Bronchial smooth muscle cell (primary cell): ENCODE measurements at places on chromosomes 7 and 10. TPM values are rescaled to one million over a fixed set of nuclear protein-coding genes. Genes with fewer than 3 reads are reported as not detected.

Gene LRRD1
- total RNA-seq: under 0.01 TPM in 1 of 2 replicates, not detected in the other

Gene RBM48
- 10.2 and 11.7 TPM in 2 replicates for total RNA-seq

Gene SFR1
- total RNA-seq: 2.7 and 7.4 TPM in 2 replicates

Gene HPSE2
- total RNA-seq: not detected in 2 replicates

Gene AASS
- total RNA-seq: 22.4 and 33.1 TPM in 2 replicates

Gene OGA
- 98.1 and 109 TPM in 2 replicates for total RNA-seq

Gene ANXA8L1
- total RNA-seq: 0.16 and 0.17 TPM in 2 replicates

Gene NMT2
- 27.3 and 37.0 TPM in 2 replicates for total RNA-seq

Gene NAT16
- total RNA-seq: not detected in 2 replicates

Gene SUPV3L1
- total RNA-seq: 23.2 and 29.6 TPM in 2 replicates

Gene CDC14C
- total RNA-seq: under 0.01 and 0.09 TPM in 2 replicates

Gene REPIN1
- 12.5 and 24.4 TPM in 2 replicates for total RNA-seq

Gene UTF1
- total RNA-seq: not detected in 2 replicates

Gene IL15RA
- total RNA-seq: 1.4 and 5.3 TPM in 2 replicates

Gene KIF11
- 2.7 and 5.7 TPM in 2 replicates for total RNA-seq

Gene SYT15
- total RNA-seq: under 0.01 TPM in 2 replicates

Gene MOSPD3
- 4.0 and 5.4 TPM in 2 replicates for total RNA-seq

Gene SDK1
- 1.4 and 7.8 TPM in 2 replicates for total RNA-seq

Gene TRIM74
- total RNA-seq: under 0.01 TPM in 1 of 2 replicates, not detected in the other

Gene HOXA9
- not detected in 2 replicates for total RNA-seq

Gene SCRN1
- 84.0 and 87.3 TPM in 2 replicates for total RNA-seq

Gene CRHR2
- total RNA-seq: not detected in 2 replicates

Gene HEPACAM2
- total RNA-seq: 0.09 and 0.16 TPM in 2 replicates

Gene PKD2L1
- not detected in 2 replicates for total RNA-seq

Gene ANKRD30A
- total RNA-seq: not detected in 2 replicates

Gene SPDYE9
- total RNA-seq: not detected in 2 replicates

Gene GNAT3
- not detected in 2 replicates for total RNA-seq

Gene SMO
- 8.7 and 26.5 TPM in 2 replicates for total RNA-seq

Gene EEPD1
- total RNA-seq: 7.1 and 13.0 TPM in 2 replicates

Gene POT1
- total RNA-seq: 32.6 and 35.2 TPM in 2 replicates

Gene LIPM
- total RNA-seq: not detected in 2 replicates

Gene NACAD
- total RNA-seq: 1.7 and 2.8 TPM in 2 replicates

Gene CC2D2B
- total RNA-seq: 0.09 TPM in 1 of 2 replicates, not detected in the other

Gene ZNF22
- 5.8 and 8.0 TPM in 2 replicates for total RNA-seq

Gene CDHR1
- total RNA-seq: not detected in 2 replicates

Gene LLCFC1
- not detected in 2 replicates for total RNA-seq

Gene BLNK
- 0.09 and 0.16 TPM in 2 replicates for total RNA-seq

Gene SMIM30
- total RNA-seq: 39.8 and 71.1 TPM in 2 replicates

Gene NODAL
- total RNA-seq: not detected in 2 replicates

Gene HKDC1
- under 0.01 and 0.77 TPM in 2 replicates for total RNA-seq

Gene LRRC17
- total RNA-seq: 311 and 381 TPM in 2 replicates

Gene ZNF33B
- 6.0 and 7.5 TPM in 2 replicates for total RNA-seq

Gene TMEM225B
- total RNA-seq: 1.3 and 1.5 TPM in 2 replicates

Gene XRCC2
- total RNA-seq: 0.26 and 0.47 TPM in 2 replicates

Gene KCNK18
- total RNA-seq: not detected in 2 replicates

Gene STEAP2
- total RNA-seq: 22.1 and 32.4 TPM in 2 replicates

Gene CTBP2
- total RNA-seq: 62.1 and 81.8 TPM in 2 replicates

Gene DCLRE1C
- 4.7 and 11.8 TPM in 2 replicates for total RNA-seq
